Pulmonary artery endothelial cell (primary cell): ENCODE measurements at places on chromosomes 13 and 19. TPM values are rescaled to one million over a fixed set of nuclear protein-coding genes. Genes with fewer than 3 reads are reported as not detected.
A peak's percentile ranks its signal among the peaks of the same experiment; 100 is the strongest.

DNA sequence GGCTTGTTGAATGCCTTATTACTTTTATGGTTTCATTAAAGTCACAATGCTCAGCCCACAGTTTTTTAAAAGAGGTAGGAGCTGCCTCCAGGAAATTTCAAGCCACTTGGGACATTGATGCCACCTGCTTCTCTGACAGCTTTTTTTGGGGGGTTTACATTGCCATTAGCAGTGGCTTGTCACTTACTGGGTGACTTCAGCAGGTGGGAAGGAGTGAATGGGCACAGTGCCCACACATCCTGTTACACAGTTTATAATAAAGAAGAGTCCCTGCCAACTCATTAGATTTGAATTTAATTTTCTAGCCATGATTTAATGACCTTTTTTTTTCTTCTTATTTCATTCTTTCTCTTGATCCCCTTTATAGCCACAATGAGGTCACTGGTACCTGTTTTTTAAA, 61.0 kb downstream of the NHLRC3 start:
- no peak for DNase-seq

DNA sequence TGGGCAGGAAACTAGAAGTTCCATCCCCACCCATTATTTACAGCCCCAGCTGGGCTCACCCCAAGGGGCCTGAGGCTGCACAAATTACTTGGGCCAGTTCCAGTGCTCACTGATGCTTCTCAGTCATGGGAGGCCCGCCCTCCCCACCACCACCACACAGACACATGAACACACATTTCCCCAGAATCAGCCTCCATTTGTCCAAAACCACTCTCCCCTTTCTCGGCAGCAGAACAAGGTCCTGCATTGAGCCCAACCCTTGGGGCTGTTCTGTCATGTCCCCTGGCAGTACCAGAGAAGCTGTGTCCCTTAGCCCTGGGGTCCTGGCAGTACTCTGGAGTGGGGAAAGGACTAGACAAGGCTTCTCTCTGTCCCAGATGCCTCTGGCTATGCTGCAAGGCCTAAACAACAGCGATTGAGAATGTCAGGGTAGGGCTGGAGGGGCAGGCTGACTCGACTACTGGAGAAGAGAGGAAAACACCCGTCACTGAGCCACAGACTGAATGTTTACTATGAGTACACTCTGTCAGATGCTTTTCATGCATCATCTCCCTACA, 21.8 kb downstream of the SAMD4B start:
- no peak for DNase-seq

DNA sequence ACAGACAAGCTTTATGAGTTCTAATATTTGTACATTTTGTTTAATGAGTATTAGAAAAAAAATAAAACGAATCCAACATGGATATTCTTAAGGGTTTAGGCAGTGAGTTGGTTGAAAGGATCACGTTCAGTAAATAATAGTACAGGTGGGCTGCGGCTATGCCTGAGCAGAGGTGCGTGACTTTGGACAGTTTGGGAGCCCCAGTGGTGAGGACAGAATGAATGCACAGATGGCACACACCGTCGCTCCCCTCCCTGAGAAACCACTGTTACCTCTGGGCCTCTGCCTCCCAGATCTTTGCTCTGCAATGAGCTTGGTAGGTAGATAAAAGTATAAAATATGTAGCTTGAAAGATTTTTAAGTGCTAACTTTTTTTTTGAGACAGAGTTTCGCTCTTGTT, 153.3 kb downstream of the SIPA1L3 start:
- DNase-seq: no peak

MAST1 gene
- 0.18 and 0.59 TPM in 2 replicates for total RNA-seq

GRCh38 chr13:93254775-93255174, 28.2 kb downstream of the GPC6 start:
- DNase-seq: no peak

DNA sequence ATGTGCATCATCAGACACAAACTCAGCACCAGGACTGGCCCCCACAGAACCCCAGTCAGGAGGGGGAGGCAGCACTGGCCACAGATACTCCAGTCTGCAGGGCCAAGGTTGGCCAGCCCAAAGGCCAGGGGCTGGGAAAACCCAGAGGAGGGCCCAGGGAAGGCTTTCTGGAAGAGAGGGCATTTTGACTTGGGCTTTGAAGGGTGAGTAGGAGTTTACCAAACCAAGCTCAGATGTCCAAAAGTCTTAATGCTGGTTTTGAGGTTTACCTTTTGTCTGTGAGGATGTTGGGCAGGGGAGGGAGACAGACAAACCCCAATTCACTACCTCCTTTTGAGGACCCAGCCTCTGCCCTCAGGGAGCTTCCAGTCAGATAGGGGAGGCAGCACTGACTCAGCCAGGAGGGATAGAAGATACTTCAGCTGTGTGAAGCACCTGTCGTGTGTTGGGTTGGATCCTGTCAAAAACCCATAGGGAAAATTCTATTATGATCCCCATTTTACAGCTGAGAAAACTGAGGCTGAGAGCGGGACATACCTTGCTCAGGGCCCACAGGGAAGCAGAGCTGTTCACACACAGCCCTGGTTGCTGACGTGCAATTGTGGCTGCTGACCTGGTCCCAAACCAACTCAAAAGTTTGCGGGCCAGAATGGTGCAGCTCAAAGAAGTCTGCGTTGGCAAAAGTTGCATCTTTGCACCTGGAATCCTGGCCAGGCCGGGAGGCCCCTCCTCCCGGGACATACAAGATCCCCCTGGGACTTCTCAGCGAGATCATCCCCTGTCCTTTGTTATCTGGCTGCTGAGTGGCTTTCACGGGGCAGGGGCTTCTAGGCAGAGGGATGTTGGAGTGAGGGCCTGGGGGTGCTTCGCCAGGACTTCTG, 13.1 kb downstream of the CILP2 start:
- DNase-seq: no peak

DNA sequence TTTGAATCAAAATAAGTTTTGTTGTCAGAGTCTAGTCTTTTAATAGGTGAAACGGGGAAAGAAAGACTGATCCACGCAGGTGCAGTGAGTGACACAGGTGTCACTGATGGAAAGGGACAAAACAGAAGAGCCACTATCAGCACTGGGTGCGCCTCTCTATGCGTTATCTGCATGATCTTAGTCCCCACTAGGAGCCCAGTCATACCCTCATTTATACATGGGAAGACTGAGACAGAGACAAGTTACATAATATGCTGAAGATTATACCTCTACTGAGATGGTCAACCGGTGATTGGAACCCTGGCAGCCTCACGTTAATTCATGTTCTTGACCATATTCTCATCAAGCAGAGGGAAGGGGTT, 3.4 kb downstream of the LRCH1 start:
- DNase-seq: no peak

DNA sequence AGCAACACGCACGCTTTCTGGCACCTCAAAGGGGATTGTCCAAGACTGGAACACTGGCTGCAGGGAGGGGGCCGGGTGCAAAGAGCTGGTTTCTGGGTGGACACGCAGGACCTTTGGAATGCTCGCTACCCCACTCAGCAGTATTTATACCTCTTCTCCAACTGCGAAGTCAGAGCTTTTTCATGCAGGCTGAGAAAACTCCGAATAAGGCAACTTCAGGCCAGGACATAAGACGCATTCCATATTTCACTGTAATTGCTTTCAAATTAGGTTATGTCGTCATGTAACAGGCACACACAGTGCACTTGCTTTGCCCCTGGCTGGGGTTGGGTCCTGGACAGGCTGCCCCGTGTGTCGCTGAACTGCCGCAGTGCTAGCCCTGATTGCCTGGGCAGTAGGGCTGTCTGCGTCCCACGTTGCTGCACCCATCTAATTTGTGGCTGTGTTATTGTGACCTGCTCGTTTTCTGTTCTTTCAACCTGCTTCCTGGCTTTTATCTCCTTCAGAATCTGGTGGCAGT, 44.5 kb downstream of the ACTN4 start:
- no peak for DNase-seq

- DNase-seq: no peak
Measured at GRCh38 chr13:101454767-101455166, 2.3 kb downstream of the ITGBL1 start.

ZNF606 gene
- 8.3 and 12.6 TPM in 2 replicates for total RNA-seq

DNA sequence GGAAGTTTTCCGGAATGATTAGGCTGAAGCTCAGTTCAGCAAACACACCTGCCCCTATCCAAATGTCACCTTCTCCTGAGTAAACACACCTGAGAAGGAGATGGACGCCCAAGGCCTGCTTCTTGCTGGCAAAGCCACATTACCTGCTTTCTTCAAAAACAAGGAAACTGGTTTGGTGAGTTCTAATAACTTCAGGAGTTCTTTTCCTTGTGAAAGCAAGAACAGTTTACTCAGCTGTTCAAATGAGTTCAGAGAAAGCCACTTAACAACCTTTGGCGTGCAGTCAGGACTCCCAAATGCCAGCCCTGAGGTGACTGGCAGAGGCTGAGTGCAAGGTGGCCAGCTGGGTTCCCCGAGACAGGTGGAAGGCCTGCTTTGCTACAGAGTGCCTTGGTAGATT, 160.5 kb downstream of the STK24 start:
- DNase-seq: no peak

DNA sequence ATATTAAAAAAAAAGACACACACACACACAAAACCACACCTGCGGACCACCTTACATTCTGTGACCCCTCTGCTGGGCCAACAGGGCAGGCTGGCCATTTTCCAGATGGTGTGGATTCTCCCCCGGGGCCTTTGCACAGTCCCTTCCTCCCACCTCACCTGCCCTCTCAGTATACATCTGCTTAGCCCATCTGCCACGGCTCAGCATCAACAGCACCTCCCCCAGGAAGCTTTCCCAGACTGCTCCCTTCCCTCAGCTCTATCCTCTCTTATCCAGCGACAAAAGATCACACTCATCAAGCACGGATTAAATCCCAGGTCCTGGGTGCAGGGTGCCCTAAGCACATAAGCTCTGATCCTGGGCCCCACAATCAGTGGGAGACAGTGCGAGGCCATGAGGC, 4.5 kb downstream of the ZNF787 start:
- no peak for DNase-seq

DNA sequence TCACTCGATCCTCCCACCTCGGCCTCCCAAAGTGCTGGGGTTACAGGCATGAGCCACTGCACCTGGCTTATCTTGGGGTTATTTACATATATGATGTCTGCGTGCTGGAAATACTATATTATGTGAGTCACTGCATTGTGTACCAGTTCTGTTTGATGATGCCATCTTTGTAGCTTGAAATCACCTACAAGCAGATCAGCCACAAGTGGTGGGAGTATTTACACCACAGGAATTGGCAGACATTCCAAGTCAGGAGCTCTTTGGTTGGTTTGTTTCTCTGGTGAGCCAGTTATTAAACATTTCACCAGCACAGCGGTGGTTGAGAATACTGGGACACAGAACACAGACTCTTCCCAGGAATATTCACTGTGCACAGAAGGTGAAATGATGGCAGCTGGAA, 4.5 kb upstream of the TIMM44 start:
- no peak for DNase-seq

DNA sequence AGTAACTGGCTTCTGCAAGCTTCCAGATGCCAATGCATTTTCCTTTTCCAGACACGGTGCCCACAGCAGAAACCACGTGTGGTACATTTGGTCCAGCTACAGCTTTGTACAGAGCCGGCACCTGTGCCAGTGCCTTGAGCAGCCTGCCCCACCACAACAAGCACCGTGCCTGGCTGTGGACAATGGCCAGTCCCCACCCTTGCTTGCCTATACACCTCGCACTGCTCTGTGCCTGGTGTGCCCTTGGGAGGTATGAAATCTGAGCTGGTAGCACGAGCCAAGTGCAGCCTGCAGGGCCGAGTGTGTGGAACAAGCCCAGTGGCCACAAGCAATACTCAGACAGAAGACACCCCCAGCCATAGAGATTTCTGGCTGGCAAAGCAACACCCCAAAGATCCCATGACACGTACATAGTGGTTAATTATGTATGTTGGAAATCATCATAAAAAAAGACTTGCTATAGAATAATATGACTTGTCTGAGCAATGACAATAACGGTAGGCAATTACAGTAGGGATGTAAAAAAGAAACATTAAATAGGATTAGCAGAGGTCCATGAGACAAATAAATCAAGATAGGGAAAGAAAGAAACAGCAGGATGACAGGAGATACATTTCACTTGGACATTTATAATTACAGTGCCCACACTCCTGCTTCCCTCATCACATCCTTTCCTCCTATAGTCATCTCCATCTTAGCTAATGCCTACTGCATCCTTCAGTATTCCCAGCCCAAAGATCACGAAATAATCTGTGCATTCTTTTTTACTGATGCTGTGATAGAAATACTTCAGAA, 1399.5 kb downstream of the PCDH9 start:
- no peak for DNase-seq

DNA sequence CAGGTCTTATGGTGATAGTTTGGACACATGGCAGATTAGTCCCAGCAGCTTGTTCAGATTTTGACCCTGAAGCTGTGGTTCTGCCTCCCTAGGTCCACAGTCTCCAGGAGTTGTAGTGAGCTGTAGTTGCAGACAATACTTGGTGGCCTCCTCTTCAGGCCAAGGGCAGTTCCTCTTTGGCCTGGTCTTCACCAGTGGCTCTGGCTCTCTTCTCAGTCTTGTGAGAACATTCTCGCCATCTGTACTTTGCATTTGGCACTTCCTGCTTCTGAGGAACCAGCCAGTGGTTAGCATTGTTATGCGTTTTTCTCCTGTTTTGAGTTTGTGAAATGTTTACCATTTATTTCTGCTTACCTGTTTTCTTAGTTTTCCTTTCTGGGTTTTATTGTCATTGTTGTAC, 40.7 kb downstream of the PCCA start:
- DNase-seq: peak; percentile 5

DNA sequence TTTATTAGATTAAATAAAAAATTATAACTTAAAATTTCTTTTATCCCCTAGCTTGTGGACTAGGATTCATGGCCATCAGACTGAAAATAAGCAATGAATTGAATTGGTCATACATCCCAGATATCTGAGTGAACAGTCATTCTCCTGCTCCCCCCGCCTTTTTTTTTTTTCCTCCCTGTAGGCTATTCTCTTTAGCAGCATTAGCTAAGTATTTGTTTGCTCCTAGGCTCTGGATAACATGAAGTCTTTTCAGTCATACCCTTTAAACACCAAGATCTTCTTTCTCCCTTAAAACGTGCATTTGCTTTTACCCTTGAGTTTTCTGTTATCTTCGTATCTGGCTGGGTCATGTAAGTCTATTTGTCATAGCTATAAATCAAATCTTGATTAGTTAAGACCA, 866.7 kb upstream of the SPRY2 start:
- DNase-seq: no peak

DNA sequence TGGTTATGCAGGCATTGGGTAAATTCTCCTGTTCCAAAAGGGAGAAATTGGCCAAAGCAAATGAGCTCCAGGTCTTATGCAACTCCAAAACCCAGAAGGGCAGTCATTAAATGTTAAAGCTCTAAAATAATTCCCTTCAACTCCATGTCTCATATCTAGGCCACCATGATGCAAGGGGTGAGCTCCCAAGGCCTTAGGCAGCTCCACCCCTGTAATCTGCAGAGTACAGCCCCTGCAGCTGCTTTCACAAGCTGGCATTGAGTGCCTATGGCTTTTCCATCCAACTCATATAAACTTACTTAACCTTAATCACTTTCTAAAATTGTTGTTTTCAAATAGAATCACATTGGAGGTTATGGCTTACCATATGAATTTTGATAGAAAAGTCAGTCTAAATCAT, 44.7 kb upstream of the ZNF429 start:
- no peak for DNase-seq

- no peak for DNase-seq
Measured at GRCh38 chr13:20349564-20350381, 117.7 kb upstream of the GJB6 start.

SHC2 gene
- total RNA-seq: 3.5 and 4.7 TPM in 2 replicates

IL4I1 gene
- total RNA-seq: 3.3 and 4.7 TPM in 2 replicates

GRCh38 chr13:100130092-100130491, 41.2 kb downstream of the PCCA start:
- DNase-seq: peak; percentile 48
